ENCODE measurements at places on chromosomes 6 and 20.

- H3K4me3 ChIP-seq: no peak overlapping the region
- H3K27ac ChIP-seq: no peak overlapping the region
- no peak for DNase-seq
- H3K27me3 ChIP-seq: peaks cover 70% of the 10 kb centered on the region
Observed at GRCh38 chr6:99614430-99615186, 8.0 kb downstream of the PRDM13 start.

DNA sequence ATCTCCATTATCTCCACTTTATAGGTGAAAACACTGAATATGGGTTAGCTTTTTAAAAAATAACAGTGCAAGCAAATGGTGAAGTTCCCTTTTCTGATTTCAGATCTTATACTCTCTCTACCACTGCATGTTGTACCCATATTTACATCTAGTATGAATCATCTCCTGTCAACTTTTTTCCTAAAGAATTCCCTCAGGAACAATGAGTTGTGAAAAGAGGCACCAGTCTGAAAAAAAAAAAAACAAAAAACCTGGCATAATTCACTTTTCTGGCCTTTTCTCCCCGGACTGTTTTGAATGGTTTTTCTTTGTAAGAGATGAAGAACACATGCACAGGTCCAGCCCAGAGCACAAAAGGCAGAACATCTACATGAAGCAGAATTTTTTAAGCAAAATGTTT, 596.0 kb downstream of the COL12A1 start:
- peaks cover 16% of the 10 kb centered on the region for H3K4me1 ChIP-seq
- no peak for DNase-seq
- H3K27ac ChIP-seq: no peak overlapping the region
- no peaks in the 10 kb centered on the region for H3K27me3 ChIP-seq

DNA sequence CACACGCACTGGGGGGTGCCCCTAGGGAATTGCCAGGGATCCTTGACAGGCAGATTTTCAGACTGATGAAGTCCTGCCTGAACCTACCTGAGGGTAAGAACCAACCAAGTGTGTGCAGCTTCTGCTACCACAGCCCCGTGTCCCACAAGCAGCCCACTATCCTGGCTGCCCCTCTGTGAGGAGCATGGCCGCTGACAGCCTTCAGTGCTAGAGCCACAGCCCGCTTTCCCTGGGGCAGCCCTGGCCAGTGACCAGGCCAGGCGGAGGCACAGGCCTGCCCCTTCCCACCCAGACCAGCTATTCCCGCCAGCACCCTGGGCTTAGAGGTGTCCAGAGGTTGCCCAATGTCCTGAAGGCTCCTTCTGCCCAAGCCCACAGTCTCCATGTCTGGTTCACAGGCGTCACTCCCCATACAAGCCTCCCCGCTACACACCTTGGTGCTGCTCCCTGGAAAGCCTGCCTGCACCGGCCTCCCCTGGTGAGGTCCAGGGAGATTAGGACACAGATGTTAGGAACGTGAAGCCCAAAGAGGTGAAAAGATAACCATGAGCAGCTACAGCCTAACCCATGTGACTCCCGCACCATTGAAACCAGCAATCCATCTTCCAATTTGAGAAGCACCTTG, 207.0 kb downstream of the SYNDIG1 start:
- peaks cover 19% of the 10 kb centered on the region for H3K4me1 ChIP-seq
- no peak overlapping the region for H3K27ac ChIP-seq
- H3K27me3 ChIP-seq: no peaks in the 10 kb centered on the region
- no peaks in the 10 kb centered on the region for H3K36me3 ChIP-seq
- DNase-seq: no peak
- H3K4me3 ChIP-seq: no peak overlapping the region

GRCh38 chr20:37729452-37729851, 35.6 kb downstream of the CTNNBL1 start:
- no peak overlapping the region for H3K4me3 ChIP-seq
- no peaks in the 10 kb centered on the region for H3K36me3 ChIP-seq
- no peak for DNase-seq
- H3K4me1 ChIP-seq: no peaks in the 10 kb centered on the region
- no peak overlapping the region for H3K27ac ChIP-seq
- H3K27me3 ChIP-seq: no peaks in the 10 kb centered on the region

GRCh38 chr20:41334443-41335421, 5.9 kb upstream of the LPIN3 start:
- H3K27ac ChIP-seq: peak overlapping the region; percentile 40
- H3K27me3 ChIP-seq: no peaks in the 10 kb centered on the region
- peaks cover 10% of the 10 kb centered on the region for H3K4me1 ChIP-seq
- no peak for DNase-seq

DNA sequence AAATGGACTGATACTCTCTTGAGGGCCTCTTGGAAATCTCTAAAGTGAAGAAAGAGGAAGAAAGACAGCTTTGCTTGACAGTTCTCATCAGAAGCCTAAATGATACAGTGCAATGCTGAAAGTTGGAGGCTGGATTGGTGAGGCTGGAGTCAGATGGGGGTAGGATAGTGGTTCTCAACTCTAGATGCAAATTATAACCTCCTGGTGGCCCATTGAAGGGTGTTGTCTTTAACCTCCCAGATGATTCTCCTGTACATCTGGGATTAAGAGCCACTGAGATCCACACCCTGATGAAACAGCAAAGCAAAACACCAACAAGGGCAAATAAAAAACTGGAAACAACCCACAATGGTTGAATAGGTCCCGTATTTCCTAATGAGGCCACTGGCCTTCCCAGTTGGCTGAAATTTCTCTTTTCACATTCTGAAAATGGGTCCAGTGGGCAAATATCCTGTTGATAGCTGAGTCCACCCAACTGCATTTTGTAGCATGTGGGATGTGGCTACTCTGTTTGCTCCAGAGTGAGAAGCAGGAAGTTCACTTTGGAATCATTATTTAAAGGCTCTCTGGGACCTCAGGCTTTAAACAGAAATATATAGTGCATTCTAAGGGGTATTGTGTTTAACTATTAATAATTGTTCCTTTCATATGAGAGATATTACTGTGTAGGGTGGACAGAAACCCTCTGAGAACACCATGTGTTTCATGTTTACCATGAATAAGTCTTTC, 208.1 kb downstream of the SOX4 start:
- H3K4me1 ChIP-seq: no peaks in the 10 kb centered on the region
- no peaks in the 10 kb centered on the region for H3K36me3 ChIP-seq
- no peaks in the 10 kb centered on the region for H3K27me3 ChIP-seq
- H3K4me3 ChIP-seq: no peak overlapping the region

DNA sequence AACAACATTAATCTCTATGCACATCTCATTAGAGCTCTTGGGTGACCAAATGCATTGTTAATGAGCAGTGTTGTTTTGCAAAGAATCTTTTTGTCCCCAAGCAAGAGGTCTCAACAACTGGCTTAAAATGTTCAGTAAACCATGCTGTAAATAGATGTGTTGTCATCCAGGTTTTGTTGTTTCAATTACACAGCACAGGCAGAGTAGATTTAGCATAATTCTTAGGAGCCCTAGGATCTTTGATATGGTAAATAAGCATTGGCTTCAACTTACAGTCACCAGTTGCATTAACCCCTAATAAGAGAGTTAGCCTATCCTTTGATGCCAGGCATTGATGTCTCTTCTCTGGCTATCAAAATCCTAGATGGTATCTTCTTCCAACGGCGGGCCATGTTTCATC, 23.3 kb downstream of the NUP153 start:
- H3K4me3 ChIP-seq: no peak overlapping the region
- no peak overlapping the region for H3K27ac ChIP-seq
- no peaks in the 10 kb centered on the region for H3K27me3 ChIP-seq
- H3K36me3 ChIP-seq: peaks cover 1% of the 10 kb centered on the region
- no peak for DNase-seq

DNA sequence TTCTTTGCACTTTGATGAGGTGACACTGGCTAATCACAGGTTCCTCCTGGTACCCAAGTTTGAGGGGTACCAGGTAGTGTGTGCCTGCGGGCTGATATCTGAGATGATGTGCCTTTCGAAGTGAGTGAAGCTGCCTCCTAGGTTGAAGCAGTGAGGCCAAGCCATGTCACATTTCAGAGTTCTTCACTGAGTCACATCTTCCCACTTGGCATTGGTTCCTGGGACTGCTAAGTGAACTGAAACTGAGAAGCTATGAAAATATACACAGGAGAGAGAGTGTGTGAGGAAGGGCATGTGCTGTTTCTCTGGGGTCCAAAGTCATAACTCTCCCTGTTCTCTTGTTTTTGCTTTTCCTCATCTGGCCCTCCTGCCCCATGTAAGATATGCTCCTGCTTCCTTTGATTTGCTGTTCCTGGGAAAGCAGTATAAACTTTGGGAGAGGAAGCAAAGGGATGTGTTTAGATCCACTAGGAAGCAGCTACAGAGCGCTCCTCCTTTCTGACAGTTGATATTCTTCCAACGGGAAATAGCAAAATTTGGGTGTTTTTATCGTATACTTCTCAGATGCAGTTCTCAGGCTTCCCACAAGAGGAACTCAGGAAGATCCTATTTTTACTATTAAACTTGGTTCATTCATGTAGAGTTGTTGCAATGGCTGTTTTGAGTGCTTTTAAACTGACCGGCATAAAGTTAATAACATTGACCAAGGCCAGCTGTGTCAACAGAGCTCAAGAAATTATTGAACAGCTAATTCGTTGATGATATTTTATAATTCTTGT, 153.7 kb downstream of the MOXD1 start:
- H3K27me3 ChIP-seq: no peaks in the 10 kb centered on the region
- H3K27ac ChIP-seq: no peak overlapping the region
- no peak overlapping the region for H3K4me3 ChIP-seq

- peaks cover 7% of the 10 kb centered on the region for H3K27me3 ChIP-seq
- no peak for DNase-seq
- no peaks in the 10 kb centered on the region for H3K4me1 ChIP-seq
- H3K27ac ChIP-seq: no peak overlapping the region
- H3K36me3 ChIP-seq: no peaks in the 10 kb centered on the region
Observed at GRCh38 chr20:17480696-17481095, 50.5 kb downstream of the BFSP1 start.

GRCh38 chr6:81731814-81732213, 20.7 kb downstream of the TENT5A start:
- H3K27me3 ChIP-seq: no peaks in the 10 kb centered on the region
- no peaks in the 10 kb centered on the region for H3K4me1 ChIP-seq
- H3K27ac ChIP-seq: no peak overlapping the region
- DNase-seq: no peak
- no peaks in the 10 kb centered on the region for H3K36me3 ChIP-seq

- no peak overlapping the region for H3K4me3 ChIP-seq
- peak; percentile 77 for DNase-seq
- no peak overlapping the region for H3K27ac ChIP-seq
- H3K4me1 ChIP-seq: no peaks in the 10 kb centered on the region
- no peaks in the 10 kb centered on the region for H3K36me3 ChIP-seq
Observed at GRCh38 chr20:47389867-47390347, 33.4 kb upstream of the ZMYND8 start.

Data from fibroblast of lung (primary cell).